ENCODE measurements at places on chromosomes 16 and 17. TPM values are rescaled to one million over a fixed set of nuclear protein-coding genes. Genes with fewer than 3 reads are reported as not detected.

The CES4A gene
- 5.3 TPM for total RNA-seq

The HSD3B7 gene
- 1.1 TPM for total RNA-seq

The PPP1R1B gene
- total RNA-seq = 1.7 TPM

The ASGR1 gene
- total RNA-seq = 26.7 TPM

The ZNF624 gene
- 7.2 TPM for total RNA-seq

The TBC1D3B gene
- total RNA-seq = 3.4 TPM

The TSPOAP1 gene
- total RNA-seq = 13.0 TPM

The GLTPD2 gene
- 0.65 TPM for total RNA-seq

The IGFALS gene
- 0.38 TPM for total RNA-seq

The ST6GALNAC1 gene
- total RNA-seq = not detected

The TP53TG3B gene
- 0.75 TPM for total RNA-seq

The CFAP97D1 gene
- 0.13 TPM for total RNA-seq

The ADAM11 gene
- 4.9 TPM for total RNA-seq

DNA sequence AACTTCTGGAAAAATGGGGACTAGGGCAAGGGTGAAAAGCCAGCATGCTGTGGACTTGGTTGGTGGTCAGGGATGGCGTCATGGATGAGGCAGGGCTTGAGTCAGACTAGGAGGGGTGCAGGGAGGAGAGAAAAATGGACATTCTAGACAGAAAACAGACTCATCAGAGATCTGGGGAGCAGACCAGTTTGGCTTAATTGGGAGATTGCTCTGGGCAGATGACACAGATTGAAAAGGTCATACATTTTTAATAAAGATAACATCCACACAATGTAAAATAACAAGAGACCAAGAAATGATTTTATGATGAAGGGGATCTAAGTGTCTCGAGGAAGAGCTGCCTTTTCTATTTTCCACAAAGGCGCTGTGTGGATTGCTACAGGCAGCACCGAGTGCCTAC, 326.3 kb downstream of the XYLT1 start:
- ATAC-seq = no peak

DNA sequence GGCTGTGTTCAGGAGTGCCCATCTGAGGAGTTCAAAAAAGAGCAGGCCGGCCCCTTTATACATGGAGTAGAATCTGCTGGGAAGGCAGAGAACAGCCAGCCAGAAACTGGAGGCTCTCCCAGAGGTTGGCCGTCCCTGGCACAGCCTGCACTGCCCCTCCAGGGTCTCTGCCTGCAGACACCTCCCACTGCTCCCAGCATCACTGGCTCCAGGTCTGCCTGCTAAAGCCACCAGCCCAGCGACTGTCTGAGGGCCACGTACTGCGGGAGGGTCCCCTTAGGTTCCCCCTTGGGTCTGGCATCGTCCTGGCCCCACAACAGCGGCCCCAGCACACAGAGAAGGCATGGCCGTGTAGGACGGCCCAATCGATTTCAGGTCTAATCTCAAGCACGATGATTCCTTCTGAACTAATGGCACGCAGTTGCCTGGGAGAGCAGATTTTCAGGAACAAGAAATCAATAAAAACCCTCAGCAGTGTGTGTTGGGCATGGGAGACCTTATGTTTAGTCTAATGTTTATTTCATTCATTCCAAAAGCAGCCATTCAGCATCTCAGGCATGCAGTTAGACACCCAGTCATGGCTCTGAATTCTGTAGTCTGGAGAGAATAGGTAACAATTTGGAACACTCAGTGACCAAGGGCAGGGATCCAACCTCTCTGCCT, 95.6 kb downstream of the PGS1 start:
- ATAC-seq = no peak

DNA sequence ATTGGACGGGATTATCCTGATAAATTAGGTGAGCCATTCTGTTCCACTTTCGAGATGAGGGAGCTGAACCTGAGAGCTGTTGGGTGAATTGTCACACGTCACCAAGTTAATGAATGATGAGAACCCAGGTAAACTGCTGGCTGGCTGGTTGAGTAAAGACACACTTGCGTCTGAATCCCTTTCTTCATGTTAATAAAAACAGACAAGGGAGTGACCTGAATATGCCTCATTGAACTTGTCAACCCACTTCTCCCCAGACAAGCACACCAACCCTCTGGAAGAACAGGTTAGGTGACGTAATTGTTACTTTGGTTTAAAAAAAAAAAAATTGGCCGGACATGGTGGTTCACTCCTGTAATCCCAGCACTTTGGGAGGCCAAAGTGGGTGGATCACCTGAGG, 400.9 kb upstream of the CDH5 start:
- ATAC-seq = no peak

- no peak for ATAC-seq
Measured at GRCh38 chr17:61002316-61002736, 324.7 kb downstream of the BCAS3 start.

DNA sequence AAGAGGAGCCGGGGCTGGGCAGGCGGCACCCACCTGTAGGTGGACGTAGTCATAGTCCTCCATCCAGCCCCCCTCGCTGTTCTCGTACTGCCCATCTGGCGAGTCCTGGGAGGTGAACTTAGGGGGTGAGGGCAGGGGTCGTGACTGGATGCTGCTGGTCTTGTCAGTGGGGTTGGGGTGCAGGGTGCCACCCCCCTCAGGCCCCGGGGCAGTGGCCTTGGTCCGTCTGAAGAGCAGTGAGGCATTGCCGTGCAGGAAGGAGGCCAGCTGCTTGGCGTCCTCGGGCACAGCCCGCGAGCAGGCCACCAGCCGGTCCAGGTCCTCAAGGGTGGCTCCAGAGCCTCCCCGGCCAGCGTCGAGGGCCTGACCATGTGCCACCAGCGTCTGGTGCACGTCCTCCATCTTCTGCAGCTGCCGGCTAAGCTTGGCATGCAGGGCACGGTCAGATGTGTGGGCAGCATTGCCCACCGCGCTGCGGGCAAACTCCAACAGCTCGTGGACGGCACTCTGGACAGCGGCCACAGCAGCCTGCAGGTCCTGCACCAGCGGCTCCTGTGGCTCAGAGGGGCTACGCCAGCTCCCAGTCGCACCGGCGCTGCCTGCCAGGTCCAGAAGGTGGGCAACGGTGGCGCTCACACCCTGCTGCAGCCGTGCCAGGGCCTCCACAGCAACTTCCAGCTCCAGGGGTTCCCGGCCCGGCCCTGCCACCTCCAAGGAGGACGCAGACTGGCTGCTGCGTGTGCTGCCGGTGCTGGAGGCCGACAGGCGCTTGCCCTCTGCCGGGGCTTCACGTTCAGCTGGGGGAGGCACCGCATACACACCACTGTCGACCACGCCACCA, 16.3 kb downstream of the CTRB1 start:
- no peak for ATAC-seq

GRCh38 chr16:53948734-53949430, 244.9 kb downstream of the FTO start:
- ATAC-seq = no peak

DNA sequence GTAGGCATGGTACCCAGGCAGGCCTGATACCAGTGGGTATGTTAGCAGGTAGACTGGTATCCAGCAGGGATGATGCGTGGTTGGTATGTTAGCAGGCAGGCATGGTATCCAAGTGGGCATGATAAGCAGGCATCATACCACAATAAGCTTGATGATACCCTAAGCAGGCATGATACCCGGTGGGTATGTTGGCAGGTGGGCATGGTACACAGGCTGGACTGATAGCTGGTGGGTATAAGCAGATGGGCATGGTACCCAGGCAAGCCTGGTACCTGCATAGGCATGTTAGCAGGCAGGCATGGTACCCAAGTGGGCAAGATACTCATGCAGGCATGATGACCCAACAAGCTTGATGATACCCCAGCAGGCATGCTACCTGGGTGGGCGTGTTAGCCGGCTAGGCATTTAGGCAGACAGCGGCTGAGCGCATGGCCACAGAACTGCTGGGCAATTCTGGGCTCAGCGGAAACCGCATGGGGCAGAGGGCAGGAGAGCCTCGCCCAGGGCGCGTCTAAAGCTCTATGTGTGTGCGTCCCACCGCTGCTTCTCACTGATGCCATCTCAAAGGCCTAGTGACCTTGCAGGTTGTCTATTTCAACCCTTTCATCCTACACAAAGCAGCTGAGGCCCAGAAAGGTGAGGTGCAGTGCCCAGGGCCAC, 2.3 kb downstream of the SGSH start:
- ATAC-seq = no peak

DNA sequence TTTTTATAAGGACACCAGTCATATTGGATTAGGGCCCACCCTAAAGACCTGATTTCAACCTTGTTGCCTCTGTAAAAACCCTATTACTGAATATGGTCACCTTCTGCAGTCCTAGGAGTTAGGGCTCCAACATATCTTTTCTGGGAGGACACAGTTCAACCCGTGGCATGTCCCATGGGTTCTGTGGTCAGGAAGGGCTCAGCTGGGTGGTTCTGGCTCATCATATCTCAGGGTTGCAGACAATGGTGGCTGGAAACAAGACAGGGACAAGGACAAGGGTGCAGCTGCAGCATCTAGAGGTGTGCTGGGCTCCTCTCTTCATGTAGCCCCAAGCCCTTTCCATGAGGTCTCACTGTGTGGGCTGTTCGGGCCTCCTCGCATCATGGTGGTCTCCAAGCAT, 63.1 kb upstream of the FOXF1 start:
- no peak for ATAC-seq

- no peak for ATAC-seq
Measured at GRCh38 chr17:50560931-50561745, 623 bp downstream of the CACNA1G start.

- no peak for ATAC-seq
Measured at GRCh38 chr16:3675601-3676130, 21.2 kb downstream of the DNASE1 start.

GRCh38 chr17:72297326-72298115, 176.7 kb downstream of the SOX9 start:
- peak; percentile 57 for ATAC-seq

- ATAC-seq = no peak
Measured at GRCh38 chr16:25679511-25679910, 12.2 kb upstream of the HS3ST4 start.

DNA sequence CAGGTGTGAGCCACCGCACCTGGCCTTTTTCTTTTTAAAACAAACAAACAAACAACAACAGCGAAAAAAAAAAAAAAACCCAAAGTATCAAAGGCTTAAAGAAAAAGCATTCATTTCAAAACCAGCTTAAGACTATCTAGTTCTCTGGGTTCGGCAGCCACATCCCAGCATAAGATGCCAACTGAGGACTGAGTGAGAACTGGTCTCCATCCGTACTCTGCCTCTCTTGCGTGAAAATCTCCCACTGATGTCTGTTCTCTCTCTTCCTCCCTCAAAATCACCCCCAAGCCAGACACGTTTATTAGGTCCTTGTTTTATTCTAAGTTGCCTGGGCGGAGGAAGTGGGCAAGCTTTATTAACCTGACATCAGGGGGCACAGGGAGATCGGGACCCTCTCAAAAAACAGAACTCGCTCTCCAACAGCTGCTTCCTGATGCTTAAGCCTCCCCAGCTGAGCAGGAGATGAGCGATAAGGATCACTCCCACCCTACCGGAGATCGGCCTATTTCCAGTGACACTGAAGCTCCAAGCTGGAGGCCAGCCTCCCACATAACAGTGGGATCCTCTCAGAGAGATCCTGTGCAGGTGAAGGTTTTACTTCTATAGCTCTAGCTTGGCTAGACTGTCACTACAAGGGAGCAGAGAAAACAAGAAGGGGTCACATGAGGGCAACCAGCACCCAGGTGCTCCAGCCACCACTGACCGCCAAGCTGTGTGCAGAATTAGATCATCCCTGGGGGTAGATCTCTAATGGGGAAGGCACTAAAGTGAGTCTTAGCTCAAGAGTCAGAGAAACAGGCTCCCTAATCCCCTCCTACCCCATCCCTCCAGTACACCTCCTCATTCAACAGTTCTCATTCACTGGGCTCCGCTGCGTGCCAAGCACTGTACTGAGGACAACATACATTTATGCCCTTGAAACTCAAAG, 13.6 kb downstream of the CDC42EP4 start:
- ATAC-seq = peak; percentile 50

DNA sequence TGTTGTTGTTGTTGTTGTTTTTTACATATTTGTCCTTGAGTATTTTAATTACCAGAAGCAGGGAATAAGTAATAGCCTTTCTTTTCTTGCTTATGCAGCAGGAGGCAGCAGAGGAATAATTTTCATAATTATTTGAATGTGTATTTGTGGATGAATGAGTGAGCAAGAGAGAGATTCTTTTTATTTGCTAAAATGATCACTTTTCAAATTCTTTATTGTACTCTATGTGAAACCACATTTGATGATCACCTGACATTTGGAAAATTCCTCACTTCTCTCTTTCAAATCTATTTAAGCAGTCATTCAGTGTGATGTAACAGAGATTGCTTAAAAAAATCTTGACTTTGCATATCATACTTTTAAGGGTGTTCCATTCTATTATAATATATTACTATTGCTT, 223.6 kb downstream of the BCAS3 start:
- peak; percentile 48 for ATAC-seq

- ATAC-seq = no peak
Measured at GRCh38 chr16:1436731-1437355, 6.0 kb downstream of the PERCC1 start.

DNA sequence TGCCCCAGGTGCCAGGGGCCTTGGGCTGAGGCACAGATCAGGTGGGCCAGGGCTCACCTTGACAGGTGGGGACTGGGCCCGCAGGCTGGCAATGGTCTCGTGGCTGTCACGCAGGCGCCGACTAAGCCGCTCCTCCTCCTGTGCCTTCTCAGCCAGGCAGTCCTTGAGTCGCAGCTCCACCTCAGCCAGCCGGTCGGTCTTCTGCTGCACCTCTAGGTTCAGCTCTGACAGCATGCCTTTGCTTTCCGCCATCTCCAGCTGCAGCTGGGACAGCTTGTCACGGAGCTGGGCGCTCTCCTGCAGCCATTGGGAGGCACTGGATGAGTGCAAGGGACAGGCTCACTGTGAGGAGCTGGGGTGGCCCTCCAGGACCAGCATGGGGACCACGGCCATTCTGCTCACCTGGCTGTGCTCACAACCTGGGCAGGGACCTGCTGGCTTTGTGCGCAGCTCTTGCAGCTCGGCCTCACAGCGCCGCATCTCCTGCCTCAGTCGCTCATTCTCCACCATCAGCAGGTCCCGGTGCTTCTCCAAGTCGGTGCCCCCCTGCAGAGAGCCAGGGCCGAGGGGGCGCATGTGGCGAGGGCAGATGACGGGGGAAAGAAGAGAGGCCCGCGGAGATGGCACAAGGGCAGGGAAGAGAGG, 31.0 kb downstream of the KIFC3 start:
- ATAC-seq = no peak

- ATAC-seq = no peak
Measured at GRCh38 chr16:49359591-49359990, 14.0 kb upstream of the C16orf78 start.

DNA sequence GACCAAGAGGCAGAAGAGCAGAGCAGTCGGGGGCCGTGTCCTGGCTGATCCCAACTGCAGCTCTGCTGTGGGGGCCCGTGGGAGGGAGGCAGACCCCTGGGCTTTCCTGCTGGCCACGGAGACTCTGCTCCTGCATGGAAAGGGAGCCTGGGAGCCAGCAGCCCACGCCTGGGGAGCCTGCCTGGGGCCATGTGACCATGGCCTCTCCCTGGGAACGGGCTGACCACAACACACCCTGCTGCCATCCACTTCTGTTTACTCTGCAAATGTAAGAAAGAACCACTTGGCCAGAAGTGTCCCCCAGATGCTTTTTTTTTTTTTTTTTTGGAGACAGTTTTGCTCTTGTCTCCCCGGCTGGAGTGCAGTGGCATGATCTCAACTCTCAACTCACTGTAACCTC, 2.0 kb upstream of the TEDC2 start:
- ATAC-seq = no peak

GRCh38 chr17:66986659-66987058, 22.2 kb downstream of the CACNG4 start:
- ATAC-seq = no peak

Data from motor neuron (in vitro differentiated cells).